ENCODE measurements at places on chromosomes 5 and 9. TPM values are rescaled to one million over a fixed set of nuclear protein-coding genes. Genes with fewer than 3 reads are reported as not detected.
A peak's percentile ranks its signal among the peaks of the same experiment; 100 is the strongest.

IFNE gene
- 1.9 TPM for total RNA-seq

- DNase-seq: no peak
Measured at GRCh38 chr9:124274226-124274625, 16.5 kb downstream of the NEK6 start.

DNA sequence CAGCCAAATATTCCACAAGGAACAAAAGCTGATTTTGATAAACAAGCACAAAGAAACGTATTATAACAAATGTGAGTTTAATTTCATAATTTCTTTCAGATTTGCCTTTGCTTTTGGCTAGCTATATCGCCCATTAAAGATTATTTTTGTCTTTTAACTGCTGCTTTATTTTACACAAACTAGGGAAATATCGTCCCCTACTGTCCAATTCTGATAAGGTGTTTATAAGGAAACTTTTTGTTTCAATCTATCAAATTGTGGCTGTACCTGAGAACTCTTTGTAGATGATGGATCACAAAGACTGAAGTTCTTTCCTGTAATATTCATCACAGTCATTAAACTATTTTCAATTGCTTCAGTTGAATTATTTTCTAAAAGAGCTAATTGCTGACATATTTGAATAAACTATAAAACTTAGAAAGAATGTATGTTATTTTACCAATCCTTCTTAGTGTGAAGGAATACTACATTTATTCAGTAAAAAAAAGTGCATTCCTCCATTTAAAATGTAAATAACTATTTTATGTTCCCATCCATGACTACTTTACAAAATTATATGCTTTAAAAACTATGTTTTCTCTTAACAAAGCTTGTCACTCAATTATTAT is 431.3 kb upstream of the ITGA1 start:
- DNase-seq: no peak

SELENOP gene
- 0.26 TPM for total RNA-seq

RLN2 gene
- total RNA-seq: not detected

IFNA2 gene
- total RNA-seq: not detected

- no peak for DNase-seq
Measured at GRCh38 chr5:177311392-177311722, 341 bp downstream of the MXD3 start.

- no peak for DNase-seq
Measured at GRCh38 chr5:58680503-58680902, 97.6 kb downstream of the RAB3C start.

DNA sequence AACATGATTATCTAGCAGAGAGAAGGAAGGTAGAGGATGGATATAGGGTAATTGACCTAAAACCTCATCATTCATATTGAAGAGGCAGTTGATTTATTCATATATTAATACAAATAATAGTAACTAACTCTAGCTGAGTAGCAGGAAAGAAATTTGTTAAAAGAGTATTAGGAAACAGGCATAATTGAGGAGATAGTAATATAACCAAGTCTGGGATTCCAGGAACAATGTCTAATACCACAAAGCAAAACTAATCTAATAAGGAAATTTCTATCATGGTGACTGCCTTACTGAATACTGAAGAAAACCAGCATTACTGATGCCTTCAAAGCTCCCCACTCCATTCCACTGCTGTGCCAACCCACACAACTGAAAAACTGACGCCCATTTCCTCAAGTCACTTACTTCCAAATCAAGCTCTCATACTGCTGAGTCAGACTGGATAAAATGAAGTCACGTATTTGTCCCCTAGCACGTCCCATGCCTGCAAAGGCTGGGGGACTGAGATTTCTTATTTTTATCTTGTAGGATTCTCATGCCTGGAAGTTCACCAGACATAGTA is 153.9 kb downstream of the SMC2 start:
- DNase-seq: no peak

DNA sequence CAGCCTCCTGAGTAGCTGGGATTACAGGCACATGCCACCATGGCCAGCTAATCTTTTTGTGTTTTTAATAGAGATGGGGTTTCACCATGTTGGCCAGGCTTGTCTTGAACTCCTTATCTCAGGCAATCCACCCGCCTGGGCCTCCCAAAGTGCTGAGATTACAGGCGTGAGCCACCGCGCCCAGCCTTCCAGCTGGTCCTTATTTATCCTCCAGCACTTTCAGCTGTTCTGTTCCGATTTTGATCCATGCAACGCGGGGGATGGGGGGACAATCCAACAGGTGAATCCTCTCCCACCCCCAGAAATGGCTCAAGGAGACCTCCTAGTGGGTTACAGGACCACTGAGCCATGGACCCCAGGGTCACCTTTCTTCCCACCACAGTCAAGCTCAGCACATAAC is 14.7 kb upstream of the CDKN2AIPNL start:
- no peak for DNase-seq

ADAMTSL1 gene
- 34.5 TPM for total RNA-seq

SHC3 gene
- total RNA-seq: 1.6 TPM

- no peak for DNase-seq
Measured at GRCh38 chr9:117733465-117733864, 29.3 kb downstream of the TLR4 start.

GRCh38 chr9:19379697-19380046 is 364 bp downstream of the RPS6 start:
- no peak for DNase-seq

DNA sequence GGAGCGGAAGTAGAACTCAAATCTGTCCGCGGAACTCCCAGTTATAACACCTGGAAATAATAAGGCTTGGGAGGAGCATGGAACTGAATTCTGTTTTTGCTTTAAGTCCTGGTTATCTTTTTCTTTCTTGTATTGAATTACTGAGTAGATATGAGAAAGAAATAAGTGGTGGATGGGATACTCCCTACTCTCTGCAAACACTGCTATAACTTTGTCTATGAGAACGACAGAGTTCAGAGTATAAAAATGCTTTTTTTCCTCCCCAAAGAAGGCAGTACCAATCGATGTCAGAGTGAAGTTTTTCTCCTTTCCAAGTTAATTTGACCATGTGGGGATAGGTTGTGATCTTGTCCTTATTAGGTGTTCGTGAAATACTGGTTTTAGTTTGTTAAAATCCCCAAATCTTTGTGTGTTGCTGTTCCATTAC is 1.2 kb downstream of the RIC1 start:
- peak; percentile 47 for DNase-seq

GRCh38 chr9:96859461-96860198 is 5.3 kb upstream of the ZNF782 start:
- DNase-seq: peak; percentile 87

DNA sequence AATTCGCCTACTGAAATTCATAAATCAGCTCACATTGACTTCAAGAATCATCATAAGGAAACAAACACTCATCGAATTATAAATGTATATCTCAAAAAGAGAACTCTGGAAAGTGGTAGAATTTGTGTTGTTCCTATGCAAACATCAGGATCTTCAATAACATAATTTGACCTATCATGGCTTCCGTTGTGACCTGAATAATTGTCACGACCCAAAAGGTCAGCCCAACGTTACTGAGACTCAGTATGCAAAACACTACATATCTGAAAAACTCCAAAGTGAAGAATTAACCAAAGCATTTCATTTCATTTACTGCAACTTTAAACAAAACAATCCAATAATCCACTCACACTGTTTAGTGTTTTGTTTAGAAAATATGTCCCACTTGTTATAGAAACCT is 1.2 kb downstream of the RAPGEF6 start:
- DNase-seq: no peak

GADD45G gene
- 0.24 TPM for total RNA-seq

PTGS1 gene
- 109 TPM for total RNA-seq

PCAT7 gene
- total RNA-seq: not detected

- no peak for DNase-seq
Measured at GRCh38 chr5:74801941-74802340, 34.9 kb downstream of the NSA2 start.

- DNase-seq: peak; percentile 67
Measured at GRCh38 chr5:132839426-132840301, 9.2 kb upstream of the SHROOM1 start.

DNA sequence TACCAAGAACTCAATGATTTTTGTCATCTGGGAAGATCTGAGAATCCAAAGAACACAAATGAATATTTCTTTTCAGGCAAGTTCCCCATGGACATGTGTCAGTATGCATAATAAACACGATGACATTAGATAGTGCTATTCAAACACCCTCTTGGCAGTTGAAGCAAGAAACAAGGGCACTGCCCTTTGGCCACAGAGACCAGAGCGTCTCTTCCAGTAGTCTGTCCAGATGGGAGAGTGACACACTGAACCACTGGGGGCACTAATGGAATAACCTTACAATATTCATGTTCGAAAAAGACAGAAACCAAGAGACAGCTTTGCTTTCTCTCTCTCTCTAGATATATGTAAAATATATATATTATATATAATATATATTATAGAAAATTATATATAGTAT is 301.9 kb downstream of the CTNND2 start:
- DNase-seq: no peak

DNA sequence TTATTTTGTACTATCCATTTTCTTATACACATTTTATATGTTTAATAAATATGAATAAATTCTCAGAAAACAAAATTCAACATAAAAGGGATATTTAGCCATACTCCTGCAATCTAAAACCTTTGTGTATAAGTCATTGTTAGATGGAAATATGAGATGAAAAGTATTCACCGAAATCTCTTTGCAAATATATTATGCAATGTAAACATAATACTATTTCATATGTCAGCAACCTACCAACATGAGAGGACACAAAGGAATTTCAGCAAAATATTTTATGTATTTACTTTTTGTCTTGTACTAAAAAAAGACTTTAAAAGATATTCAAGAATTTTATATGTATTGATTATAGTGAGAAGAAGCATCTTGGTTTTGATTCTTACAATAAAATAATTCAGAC is 1623.4 kb downstream of the EFNA5 start:
- no peak for DNase-seq

- DNase-seq: no peak
Measured at GRCh38 chr5:117679046-117679445, 1104.4 kb upstream of the SEMA6A start.

DNA sequence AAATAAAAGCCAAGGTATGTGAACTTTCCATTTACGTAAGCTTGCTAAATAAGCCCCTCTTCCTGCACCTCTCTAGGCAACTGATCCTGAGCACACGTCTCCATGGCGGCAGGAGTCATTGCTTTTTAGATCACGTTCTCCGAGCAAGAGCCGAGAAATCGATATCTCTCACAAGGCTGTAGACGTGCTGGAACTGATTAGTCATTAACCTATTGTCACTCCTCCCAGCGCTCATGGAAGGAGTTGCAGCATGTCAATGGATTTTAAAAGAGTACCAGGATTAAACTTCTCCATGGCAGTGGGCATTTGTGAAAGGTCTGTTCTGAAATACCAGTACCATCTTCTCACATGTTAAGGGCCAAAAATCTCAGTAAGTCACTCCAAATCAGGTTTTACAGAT is 4.7 kb upstream of the ADCY2 start:
- no peak for DNase-seq

ANKRD34B gene
- total RNA-seq: not detected

PDLIM4 gene
- total RNA-seq: 27.8 TPM

SLC25A2 gene
- not detected for total RNA-seq

- no peak for DNase-seq
Measured at GRCh38 chr5:129591508-129592160, 131.5 kb downstream of the ADAMTS19 start.

HAVCR2 gene
- not detected for total RNA-seq

TLX3 gene
- not detected for total RNA-seq

MARCHF3 gene
- 17.8 TPM for total RNA-seq

DNA sequence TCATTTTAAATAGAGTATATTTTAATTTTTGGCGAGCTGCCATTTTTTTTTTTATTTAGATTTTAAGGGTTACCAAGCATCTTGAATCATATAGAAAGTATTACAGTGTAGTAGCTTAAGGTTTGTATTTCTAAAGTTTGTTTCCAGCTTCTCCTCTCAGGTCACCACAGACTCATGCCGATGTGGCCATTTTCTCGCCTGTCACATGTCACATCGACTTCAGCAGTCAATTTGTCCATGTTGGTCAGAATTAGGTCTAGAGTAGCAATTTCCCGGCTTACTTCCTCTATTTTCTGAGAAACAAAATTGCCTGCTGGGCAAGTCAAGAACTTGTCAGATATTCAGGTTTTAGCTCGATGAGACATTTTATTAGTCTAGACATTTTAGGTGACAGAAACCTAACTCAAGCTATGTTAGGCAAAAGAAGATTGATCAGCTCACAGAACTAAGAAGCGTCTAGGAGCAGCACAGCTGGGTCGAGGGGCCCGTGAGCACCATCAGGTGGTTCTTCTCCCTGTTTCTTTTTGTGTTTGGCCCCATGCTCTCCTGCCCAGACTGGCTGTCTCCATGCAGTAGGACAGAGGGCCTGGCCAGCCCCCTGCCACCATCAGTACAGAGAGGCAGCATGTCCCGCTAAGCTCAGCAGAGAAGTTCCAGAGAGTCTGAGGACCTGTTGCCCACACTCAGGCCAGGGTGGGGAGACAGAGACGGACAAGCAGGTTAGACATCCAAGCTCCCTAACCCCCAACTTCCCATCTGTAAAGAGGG is 48.4 kb upstream of the AFAP1L1 start:
- no peak for DNase-seq

CD74 gene
- not detected for total RNA-seq

GRCh38 chr5:119358901-119359603 is 3.2 kb downstream of the TNFAIP8 start:
- DNase-seq: no peak
